Smooth muscle cell of trachea (primary cell): ENCODE measurements at places on chromosomes 3 and 15. TPM values are rescaled to one million over a fixed set of nuclear protein-coding genes. Genes with fewer than 3 reads are reported as not detected.

SHQ1 gene
- total RNA-seq = 17.2 and 23.0 TPM in 2 replicates

UROC1 gene
- total RNA-seq = not detected in 2 replicates

GPR62 gene
- under 0.01 TPM in 1 of 2 replicates, not detected in the other for total RNA-seq

ANKUB1 gene
- total RNA-seq = not detected in 2 replicates

AGTR1 gene
- 2.3 and 3.3 TPM in 2 replicates for total RNA-seq

DLL4 gene
- 0.17 and 0.73 TPM in 2 replicates for total RNA-seq

FBXW12 gene
- 0.15 TPM in 1 of 2 replicates, not detected in the other for total RNA-seq

GOLGA6L10 gene
- under 0.01 and 0.44 TPM in 2 replicates for total RNA-seq

BUB1B gene
- total RNA-seq = 1.8 and 33.3 TPM in 2 replicates

FAM227B gene
- 3.5 and 6.5 TPM in 2 replicates for total RNA-seq

CYP11A1 gene
- total RNA-seq = 0.83 and 1.0 TPM in 2 replicates

FMN1 gene
- 21.7 and 23.3 TPM in 2 replicates for total RNA-seq

ZNF80 gene
- not detected in 2 replicates for total RNA-seq

FBXO40 gene
- total RNA-seq = under 0.01 TPM in 1 of 2 replicates, not detected in the other

ERICH6 gene
- 0.15 and 0.17 TPM in 2 replicates for total RNA-seq

SECISBP2L gene
- 39.7 and 53.8 TPM in 2 replicates for total RNA-seq
